ENCODE measurements at places on chromosomes 7 and 10.

GRCh38 chr10:95031656-95032055, 37.6 kb downstream of the CYP2C8 start:
- no peak for DNase-seq

GRCh38 chr7:119733127-119733879, 539.7 kb upstream of the KCND2 start:
- DNase-seq: no peak

DNA sequence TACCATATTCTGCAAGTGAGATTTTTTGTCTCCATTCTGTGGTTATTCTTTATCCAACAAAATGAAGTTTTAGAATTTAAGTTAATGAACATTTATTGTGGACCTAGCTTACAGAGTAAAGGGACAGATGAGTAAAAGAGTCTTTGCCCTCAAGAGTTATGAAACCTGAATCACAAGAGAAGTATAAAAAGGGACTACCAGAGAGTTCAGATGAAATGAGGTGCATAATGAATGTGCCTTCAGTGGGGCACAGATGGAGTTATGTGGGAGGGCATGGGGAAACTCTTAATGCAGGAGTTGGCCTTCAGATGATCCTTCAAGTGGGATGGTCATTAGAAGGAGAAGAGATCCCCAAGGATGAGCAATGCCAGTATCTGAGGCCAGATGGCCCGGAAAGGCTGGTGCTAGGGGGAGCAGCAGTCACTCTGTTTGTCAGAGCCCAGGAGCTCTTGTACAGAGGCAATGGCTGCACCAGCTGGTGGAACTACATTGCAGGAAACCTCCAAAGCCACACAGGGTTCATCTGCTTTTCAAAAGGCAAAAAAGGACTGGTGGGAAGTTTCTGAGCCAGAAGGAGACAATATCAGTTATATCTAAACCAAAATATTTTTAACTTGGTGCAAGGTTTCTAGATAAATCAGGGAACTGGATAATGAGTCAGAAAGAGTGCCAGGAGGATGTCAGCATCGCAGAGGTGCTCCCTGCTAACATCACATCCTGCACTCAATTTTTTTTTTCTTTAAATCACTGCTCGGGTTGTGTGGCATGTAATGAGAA, 162.0 kb downstream of the KLF6 start:
- no peak for DNase-seq

DNA sequence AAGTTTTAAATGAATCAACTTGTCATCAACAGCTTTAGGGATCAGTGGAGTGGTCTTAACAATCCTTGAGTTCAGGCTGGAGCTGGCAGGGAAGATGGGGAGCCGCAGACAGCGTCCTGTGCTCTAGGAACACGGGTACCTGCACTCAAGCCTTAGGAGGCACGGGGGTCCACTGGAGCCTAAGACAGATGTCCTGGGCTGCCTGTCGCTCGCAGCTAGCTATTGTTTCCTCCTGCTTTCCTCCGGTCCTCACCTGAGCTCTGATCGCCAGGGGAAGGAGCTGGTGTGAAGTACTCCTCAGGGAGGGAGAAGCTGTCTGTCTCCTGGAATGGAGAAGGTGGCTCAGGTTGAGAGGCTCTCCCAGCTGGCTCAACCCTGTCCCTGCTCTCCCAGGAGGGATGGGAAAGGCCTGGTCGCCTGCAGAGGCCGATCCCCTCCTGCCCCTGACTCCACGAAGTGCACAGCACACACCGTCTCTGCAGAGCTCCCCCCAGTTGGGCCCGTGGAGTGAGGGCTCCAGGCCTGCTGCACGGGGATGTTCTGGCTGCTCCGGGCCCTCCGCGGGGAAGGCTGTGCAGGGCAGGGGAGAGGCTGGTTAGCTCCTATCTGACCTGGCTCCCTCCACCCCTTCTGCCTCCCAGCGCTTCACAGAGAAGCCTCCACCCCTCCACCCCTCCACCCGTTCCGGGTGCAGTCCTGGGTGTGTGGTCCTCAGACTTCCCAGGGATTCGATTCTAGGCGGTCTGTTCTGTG, 14.5 kb upstream of the PYROXD2 start:
- DNase-seq: no peak

DNA sequence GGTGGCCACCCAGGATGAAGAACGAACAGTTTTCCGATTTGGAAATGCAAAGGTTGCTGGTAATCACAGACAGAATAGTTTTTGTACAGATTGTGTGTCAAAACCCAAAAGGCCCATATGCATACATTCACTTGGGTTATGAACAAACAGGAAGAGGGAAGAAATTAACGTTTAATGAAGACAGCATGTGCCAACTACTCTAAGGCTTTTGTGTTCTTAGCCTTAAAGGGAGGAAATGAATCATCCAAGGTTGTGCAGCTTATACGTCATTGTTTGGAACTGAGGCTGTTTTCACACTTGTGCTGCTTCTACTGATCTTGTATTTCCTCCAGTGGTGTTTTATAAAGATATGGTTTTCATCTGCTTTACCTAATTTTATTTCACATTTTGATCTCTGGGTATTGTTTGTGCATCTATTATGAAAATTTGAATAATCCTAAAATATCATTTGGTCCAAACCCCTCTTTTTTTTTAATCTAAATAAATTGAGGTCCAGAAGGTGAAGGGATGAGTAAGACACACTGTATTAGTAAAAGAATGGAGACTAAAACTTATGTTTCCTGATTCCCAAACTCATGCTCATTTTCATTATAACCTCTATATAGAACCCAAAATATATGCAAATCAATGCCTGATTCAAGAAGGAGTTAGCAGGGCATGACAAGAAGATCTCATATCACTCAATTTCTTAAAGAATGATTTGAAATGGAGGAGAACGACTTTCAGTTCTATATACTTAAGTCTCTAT, 373.1 kb downstream of the THSD7A start:
- DNase-seq: no peak

- no peak for DNase-seq
These were observed 684 bp upstream of the ATXN7L1 start for GRCh38 chr7:105876964-105877601.

- no peak for DNase-seq
These were observed 36.3 kb upstream of the IL15RA start for GRCh38 chr10:6013413-6014192.

GRCh38 chr7:131591687-131592319, 35.4 kb upstream of the PODXL start:
- no peak for DNase-seq

DNA sequence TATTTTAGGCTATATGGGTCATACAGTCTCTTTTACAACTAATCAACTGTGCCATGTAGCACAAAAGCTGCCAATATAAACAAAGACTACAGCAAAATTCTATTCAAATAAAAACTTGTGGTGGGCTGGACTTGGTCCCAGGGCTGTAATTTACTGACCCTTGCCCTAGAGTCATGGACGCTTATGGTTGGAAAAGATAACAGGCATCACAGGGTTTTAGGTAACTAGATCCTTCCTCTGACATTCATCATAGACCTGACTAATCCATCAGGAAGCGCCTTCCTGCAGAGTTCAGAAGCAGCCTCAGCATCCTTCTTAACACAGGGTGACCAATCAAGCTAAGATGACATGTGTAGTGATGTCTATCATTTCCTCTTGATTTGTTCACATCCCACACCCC, 40.2 kb upstream of the GPAM start:
- DNase-seq: no peak
